ENCODE measurements at places on chromosomes 16 and 17. TPM values are rescaled to one million over a fixed set of nuclear protein-coding genes. Genes with fewer than 3 reads are reported as not detected.

The MRPL28 gene
- 94.4 TPM for total RNA-seq

- no peak overlapping the region for H3K4me3 ChIP-seq
- H3K27me3 ChIP-seq: no peaks in the 10 kb centered on the region
- DNase-seq: no peak
- H3K36me3 ChIP-seq: no peaks in the 10 kb centered on the region
Observed at GRCh38 chr17:75096082-75096625, 8.4 kb downstream of the SLC16A5 start.

GRCh38 chr17:40310882-40311391, 2.0 kb downstream of the RARA start:
- H3K4me1 ChIP-seq: peaks cover 47% of the 10 kb centered on the region
- H3K4me3 ChIP-seq: no peak overlapping the region
- no peak overlapping the region for H3K27ac ChIP-seq
- no peaks in the 10 kb centered on the region for H3K27me3 ChIP-seq
- H3K36me3 ChIP-seq: peaks cover 3% of the 10 kb centered on the region

The HOXB4 gene
- 0.66 TPM for total RNA-seq

GRCh38 chr16:57567691-57568090, 25.2 kb downstream of the ADGRG5 start:
- DNase-seq: no peak
- peaks cover 6% of the 10 kb centered on the region for H3K4me1 ChIP-seq
- H3K36me3 ChIP-seq: no peaks in the 10 kb centered on the region

DNA sequence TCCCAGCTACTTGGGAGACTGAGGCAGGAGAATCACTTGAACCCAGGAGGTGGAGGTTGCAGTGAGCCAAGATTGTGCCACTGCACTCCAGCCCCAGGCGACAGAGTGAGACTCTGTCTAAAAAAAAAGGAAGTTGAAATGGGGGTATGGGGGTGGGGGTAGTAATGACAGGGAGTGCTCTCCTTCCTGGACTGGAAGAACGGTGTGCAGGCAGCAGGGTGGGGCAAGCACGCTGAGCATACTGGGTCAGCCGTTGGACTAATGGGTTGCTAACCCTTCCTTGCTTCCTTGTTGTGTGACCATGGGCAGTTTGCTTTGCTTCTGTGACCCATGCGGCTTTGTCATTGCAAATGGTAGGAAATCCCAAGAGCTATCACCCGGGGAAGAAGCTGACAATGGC, 16.5 kb downstream of the KATNIP start:
- no peaks in the 10 kb centered on the region for H3K27me3 ChIP-seq
- no peak overlapping the region for H3K27ac ChIP-seq
- H3K36me3 ChIP-seq: no peaks in the 10 kb centered on the region
- DNase-seq: no peak
- no peaks in the 10 kb centered on the region for H3K4me1 ChIP-seq

The GRAP gene
- 11.2 TPM for total RNA-seq

The KRTAP4-6 gene
- not detected for total RNA-seq

DNA sequence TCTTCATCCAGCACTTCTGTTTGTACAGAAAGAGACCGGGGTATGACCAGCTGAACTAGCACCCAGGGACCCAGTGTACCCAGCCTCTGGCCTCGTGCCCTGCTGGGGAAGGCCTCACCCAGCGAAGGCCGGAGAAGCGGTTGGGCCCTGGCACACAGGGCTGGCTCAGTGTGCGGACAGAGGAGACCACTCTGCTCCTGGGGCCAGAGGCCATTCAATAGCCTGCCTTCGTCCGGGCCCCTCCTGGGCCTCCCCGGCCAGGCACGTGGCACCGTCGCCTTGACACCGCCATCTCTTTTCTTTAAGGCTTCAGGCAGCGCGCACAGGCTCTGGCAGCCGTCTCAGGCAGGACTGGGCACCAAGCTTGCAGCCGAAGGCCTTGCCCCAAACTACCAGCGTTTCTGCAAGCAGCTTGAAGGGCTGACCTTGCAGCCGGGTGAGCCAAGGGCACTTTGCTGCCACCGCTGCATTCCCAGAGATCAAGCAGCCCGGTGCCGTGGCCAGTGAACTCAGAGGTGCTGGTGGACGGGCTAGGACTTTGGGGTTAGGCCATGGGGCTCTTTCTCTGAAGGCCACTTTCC, 8.0 kb downstream of the TAX1BP3 start:
- no peak overlapping the region for H3K4me3 ChIP-seq
- H3K27me3 ChIP-seq: no peaks in the 10 kb centered on the region

The LRRC37A gene
- 1.0 TPM for total RNA-seq

GRCh38 chr17:59399914-59400313, 68.5 kb downstream of the YPEL2 start:
- peaks cover 6% of the 10 kb centered on the region for H3K36me3 ChIP-seq
- DNase-seq: no peak
- H3K4me3 ChIP-seq: no peak overlapping the region
- no peaks in the 10 kb centered on the region for H3K4me1 ChIP-seq
- H3K27ac ChIP-seq: no peak overlapping the region

GRCh38 chr17:36214918-36215317, 4.1 kb downstream of the CCL4L2 start:
- no peaks in the 10 kb centered on the region for H3K4me1 ChIP-seq
- DNase-seq: no peak
- no peak overlapping the region for H3K4me3 ChIP-seq
- H3K27ac ChIP-seq: no peak overlapping the region
- H3K27me3 ChIP-seq: peaks cover 13% of the 10 kb centered on the region

The MYH8 gene
- total RNA-seq: not detected

GRCh38 chr17:55601874-55602364, 90.7 kb upstream of the SMIM36 start:
- DNase-seq: peak; percentile 37
- no peaks in the 10 kb centered on the region for H3K36me3 ChIP-seq
- no peak overlapping the region for H3K4me3 ChIP-seq
- H3K27ac ChIP-seq: no peak overlapping the region

- H3K36me3 ChIP-seq: peaks cover 7% of the 10 kb centered on the region
- peaks cover 8% of the 10 kb centered on the region for H3K27me3 ChIP-seq
- no peak overlapping the region for H3K4me3 ChIP-seq
- no peak overlapping the region for H3K27ac ChIP-seq
- DNase-seq: no peak
- H3K4me1 ChIP-seq: peaks cover 3% of the 10 kb centered on the region
Observed at GRCh38 chr16:86524029-86524428, 13.7 kb downstream of the FOXF1 start.

- no peaks in the 10 kb centered on the region for H3K27me3 ChIP-seq
- H3K27ac ChIP-seq: no peak overlapping the region
- H3K4me3 ChIP-seq: no peak overlapping the region
Observed at GRCh38 chr16:66810391-66810790, 9.0 kb upstream of the TERB1 start.

- no peak for DNase-seq
- no peak overlapping the region for H3K27ac ChIP-seq
- no peaks in the 10 kb centered on the region for H3K27me3 ChIP-seq
- H3K4me1 ChIP-seq: peaks cover 30% of the 10 kb centered on the region
- no peaks in the 10 kb centered on the region for H3K36me3 ChIP-seq
Observed at GRCh38 chr17:4488989-4489595, 9.6 kb upstream of the SPNS2 start.

The TOP2A gene
- total RNA-seq: 322 TPM

The EPN3 gene
- total RNA-seq: not detected

The TBC1D3D gene
- 6.6 TPM for total RNA-seq

- peaks cover 12% of the 10 kb centered on the region for H3K27me3 ChIP-seq
- H3K4me1 ChIP-seq: peaks cover 36% of the 10 kb centered on the region
- no peaks in the 10 kb centered on the region for H3K36me3 ChIP-seq
- no peak for DNase-seq
- no peak overlapping the region for H3K27ac ChIP-seq
Observed at GRCh38 chr17:57943645-57944044, 11.6 kb downstream of the CUEDC1 start.

DNA sequence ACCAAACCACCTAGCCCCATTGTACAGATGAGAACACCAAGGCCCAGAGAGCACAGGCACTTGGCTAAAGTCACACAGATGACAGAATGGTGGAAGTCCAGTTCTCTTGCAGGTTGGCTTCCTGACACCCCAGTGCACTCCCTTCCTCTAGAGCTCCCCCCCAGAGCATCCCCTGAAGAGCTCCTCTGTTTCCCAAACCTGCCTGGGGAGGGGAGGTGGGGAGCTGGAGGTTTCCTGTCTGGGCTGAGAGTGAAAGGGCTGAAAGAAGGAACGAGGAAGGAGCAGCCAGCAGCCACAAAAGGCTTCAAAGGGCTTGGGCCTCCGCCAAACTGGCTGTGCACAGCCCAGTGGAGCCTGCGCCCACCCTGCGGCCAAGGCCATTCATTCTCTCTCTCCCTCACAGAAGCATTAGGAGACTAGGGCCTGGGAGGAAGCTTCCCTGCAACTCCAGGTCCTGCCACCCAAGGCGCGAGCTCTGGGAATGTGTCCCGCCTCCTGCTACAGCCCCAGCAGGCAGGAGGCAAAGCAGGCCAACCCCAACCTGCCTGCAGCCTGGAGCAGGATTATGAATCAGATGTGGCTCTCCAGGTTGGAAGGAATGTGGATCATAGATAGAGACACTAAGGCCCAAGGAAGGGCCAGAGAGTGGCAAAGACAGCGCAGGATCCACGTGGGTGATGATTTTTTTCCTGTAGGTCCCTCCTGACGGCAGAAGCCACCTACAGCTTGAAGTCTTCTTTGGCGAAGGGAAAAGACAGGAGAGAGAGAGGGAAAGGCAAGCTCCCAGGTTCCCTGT, 913 bp downstream of the SLC13A5 start:
- DNase-seq: no peak
- peaks cover 11% of the 10 kb centered on the region for H3K4me1 ChIP-seq
- no peaks in the 10 kb centered on the region for H3K36me3 ChIP-seq
- peaks cover 56% of the 10 kb centered on the region for H3K27me3 ChIP-seq

GRCh38 chr16:14668556-14669223, 25.4 kb downstream of the PLA2G10 start:
- H3K4me3 ChIP-seq: no peak overlapping the region
- peaks cover 9% of the 10 kb centered on the region for H3K4me1 ChIP-seq
- H3K36me3 ChIP-seq: peaks cover 46% of the 10 kb centered on the region
- H3K27ac ChIP-seq: no peak overlapping the region
- DNase-seq: no peak

DNA sequence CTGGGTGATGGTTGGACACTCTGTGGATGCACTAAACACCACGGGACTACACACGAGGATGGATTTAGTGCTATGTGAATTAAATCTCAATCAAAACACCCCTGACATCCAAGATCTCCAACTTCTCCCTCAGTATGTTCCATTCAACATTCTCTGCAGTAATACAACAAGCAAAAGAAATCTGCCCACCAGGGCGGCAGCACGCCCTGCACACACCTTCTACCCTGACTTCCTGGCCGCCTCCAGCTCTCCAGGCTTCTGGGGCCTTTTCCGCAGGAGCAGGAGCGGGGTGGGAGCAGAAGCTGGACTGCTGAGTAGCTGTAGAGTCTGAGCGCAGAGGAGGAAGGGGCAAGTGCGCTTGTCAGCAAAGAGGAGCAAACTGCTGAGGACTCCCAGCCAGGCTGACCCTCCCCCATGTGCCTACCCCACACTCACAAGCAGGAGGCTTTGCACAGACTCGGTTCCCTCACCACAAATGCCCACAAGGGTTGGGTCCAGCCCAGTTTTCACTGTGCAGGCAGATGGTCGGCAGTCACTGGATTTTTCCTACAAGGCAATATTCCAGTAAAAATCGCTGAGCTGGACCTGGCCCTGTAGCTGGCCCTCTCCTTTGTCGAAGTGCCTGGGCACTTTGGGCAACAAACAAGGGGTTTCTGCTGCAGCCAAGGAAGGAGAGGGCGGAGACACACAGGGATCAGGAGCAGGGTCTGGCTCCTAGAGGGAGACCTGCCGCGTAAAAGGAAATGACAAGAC, 22.8 kb downstream of the ZDHHC7 start:
- peaks cover 20% of the 10 kb centered on the region for H3K4me1 ChIP-seq
- H3K27me3 ChIP-seq: no peaks in the 10 kb centered on the region
- DNase-seq: no peak

GRCh38 chr17:16215002-16215272, 397 bp downstream of the NCOR1 start:
- peaks cover 42% of the 10 kb centered on the region for H3K4me1 ChIP-seq
- DNase-seq: peak; percentile 63
- H3K36me3 ChIP-seq: peaks cover 5% of the 10 kb centered on the region
- H3K27me3 ChIP-seq: no peaks in the 10 kb centered on the region
- peak overlapping the region; percentile 79 for H3K27ac ChIP-seq

DNA sequence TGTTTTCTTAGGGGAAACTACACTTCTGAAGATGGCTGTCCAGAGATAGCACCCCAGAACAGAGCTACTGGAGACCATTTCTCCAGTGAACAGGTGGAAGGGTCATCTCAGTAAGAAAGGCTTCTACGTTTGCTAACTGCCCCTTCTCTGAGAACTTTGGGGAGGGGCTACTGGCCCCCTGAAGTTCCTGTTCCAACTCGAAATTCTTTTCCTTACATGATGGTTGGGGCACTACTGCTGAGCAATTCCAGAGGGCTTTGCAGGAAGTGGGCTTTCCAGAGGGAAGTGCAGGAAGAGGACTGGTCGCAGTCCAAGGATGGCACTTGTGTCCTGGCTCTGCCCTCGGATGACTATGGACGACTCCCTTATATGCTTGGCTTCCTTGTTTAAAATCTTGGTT, 31.2 kb downstream of the TOM1L2 start:
- no peak overlapping the region for H3K4me3 ChIP-seq
- H3K36me3 ChIP-seq: no peaks in the 10 kb centered on the region
- no peak overlapping the region for H3K27ac ChIP-seq
- no peak for DNase-seq

GRCh38 chr16:73056921-73057290, 9.0 kb upstream of the ZFHX3 start:
- peak overlapping the region; percentile 75 for H3K4me3 ChIP-seq
- no peaks in the 10 kb centered on the region for H3K36me3 ChIP-seq
- peaks cover 8% of the 10 kb centered on the region for H3K4me1 ChIP-seq
- DNase-seq: no peak
- H3K27me3 ChIP-seq: peaks cover 50% of the 10 kb centered on the region
- no peak overlapping the region for H3K27ac ChIP-seq

DNA sequence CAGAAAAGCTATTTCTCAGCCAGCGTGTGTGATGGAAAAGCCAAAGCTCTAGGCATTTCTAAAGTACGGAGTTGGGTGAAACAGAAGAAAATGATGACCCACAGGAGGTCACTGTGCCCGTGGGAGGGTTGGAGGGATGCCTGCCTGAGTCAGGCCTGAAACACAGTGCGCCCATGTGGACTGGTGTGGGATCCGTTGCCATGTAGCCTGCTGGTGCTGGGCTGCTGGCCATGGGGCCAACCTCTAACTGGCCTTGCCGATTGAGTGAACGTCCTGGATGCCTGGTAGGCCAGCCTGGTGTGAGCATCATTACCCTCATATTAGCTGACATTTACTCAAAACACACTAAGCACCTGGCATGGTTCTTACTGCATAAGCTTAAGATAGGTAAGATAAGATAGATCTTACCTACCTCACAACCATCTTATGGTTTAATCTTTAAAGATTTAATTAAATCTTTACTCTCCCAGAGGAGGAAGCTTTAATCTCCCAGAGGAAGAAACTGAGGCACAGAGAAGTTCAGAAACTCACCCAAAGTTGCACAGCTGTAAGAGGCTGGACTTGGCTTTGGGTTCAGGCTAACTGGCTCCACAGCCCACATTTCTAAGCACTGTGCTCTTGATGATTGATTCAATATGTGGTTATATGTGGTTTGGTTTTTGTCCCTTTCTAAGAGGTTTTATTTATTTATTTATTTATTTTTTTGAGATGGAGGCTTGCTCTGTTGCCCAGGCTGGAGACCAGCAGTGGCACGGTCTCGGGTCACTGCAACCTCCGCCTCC, 15.7 kb downstream of the MGAT5B start:
- H3K27ac ChIP-seq: no peak overlapping the region
- no peak overlapping the region for H3K4me3 ChIP-seq
- H3K27me3 ChIP-seq: no peaks in the 10 kb centered on the region
- DNase-seq: no peak

Data from activated CD4-positive, alpha-beta T cell treated with anti-CD3 and anti-CD28 coated beads for 36 hours (primary cell).